Activated CD4-positive, alpha-beta memory T cell treated with anti-CD3 and anti-CD28 coated beads for 36 hours (primary cell): ENCODE measurements at places on chromosomes 1 and 21.

DNA sequence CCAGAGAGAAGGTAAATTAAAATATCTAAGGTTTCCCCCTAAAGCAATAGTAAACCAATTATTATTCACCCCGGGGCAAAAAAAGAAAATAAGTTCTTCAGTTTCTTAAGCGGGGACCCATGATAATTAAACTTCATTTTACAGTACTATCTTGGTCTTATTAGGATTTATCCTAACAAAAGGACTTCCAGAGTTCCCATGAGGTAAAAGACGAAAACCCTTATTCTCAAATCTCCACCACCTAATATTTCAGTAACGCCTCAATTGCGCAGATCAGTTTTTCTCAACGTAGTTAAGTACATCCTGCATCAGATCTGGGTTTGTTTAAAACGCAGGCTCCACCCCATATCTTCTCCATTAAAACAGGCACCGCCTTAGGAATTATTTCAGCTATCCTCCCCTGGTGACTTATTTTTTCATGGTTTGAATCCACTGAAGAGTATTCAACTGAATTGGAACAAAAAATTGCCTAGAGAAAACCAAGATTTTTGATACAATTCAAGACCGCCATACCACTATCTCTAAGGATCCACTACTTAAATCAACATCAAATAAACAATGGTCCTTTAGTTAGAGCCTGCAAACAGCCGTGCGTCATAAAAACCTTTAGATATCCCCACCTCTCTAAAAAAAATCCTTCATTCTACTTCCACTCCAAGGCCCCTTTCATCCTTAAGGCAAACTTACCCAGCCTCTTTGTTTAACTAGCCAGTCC, 1.7 kb downstream of the MCL1 start:
- DNase-seq = no peak

- DNase-seq = no peak
Measured at GRCh38 chr21:38729754-38730379, 75.9 kb upstream of the ETS2 start.

GRCh38 chr1:108314815-108315214, 70.9 kb upstream of the NBPF4 start:
- no peak for DNase-seq

DNA sequence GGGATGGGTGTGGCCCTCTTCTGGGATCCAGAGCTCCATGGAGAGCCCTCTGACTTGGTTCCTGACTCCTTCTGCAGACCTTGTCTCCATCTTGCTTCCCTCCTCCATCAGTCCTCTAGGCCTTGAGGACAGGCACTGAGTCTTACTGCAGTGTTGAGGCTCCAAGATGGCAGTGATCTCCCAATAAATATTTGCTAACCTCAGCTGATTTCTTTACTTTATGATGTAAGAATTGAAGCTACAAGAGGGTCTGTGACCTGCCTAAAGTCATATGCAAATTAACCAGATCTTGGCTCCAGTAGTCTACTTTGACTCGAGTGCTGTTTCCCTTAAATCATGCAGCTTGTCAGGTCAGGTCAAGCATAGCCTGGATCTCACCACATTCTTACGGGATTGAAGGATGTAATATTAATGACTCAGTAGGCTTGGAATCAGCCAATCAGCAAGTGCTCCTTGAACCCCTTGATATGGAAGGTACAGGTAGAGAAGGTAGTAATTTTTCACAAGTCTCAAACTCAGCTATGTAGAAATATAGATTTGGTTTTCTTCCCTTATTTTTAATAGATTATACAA, 93.0 kb downstream of the CLIC6 start:
- DNase-seq = no peak

DNA sequence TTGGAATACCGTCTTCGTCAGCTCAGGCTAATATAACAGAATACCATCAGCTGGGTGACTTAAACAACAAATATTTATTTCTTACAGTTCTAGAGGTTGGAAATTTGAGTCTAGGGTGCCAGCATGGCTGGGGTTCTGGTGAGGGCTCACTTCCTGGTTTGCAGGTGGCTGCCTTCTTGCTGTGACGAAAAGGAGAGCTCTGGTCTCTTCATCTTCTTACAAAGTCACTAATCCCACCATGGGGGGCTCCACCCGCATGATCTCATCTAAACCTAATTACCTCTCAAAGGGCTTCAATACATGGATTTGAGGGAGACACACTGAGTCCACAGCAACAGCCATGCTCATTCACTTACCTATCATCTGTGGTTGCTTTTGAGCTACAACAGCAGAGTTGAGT, 78.3 kb downstream of the PSMG1 start:
- DNase-seq = no peak
